ENCODE measurements at places on chromosomes 5 and 9.

GRCh38 chr9:123063177-123063598 is 29.7 kb downstream of the GPR21 start:
- DNase-seq = no peak

DNA sequence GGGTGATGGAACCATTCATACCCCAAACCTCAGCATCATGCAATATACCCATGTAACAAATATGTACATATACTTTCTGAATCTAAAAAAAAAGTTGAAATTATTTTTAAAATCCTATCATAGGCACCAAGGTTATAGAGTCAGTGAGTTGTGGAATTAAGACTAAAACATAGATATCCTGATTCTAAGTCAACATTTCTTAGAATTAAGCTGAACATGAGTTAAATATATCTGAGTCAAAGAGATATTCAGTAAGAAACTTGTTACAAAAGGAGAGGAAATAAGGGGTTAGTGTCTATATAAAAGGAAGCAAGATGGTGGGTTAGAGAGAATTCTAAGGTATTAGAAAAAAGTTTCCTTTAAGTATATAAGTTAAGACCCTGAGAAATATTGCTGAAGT is 89.9 kb downstream of the CCDC192 start:
- DNase-seq = no peak

DNA sequence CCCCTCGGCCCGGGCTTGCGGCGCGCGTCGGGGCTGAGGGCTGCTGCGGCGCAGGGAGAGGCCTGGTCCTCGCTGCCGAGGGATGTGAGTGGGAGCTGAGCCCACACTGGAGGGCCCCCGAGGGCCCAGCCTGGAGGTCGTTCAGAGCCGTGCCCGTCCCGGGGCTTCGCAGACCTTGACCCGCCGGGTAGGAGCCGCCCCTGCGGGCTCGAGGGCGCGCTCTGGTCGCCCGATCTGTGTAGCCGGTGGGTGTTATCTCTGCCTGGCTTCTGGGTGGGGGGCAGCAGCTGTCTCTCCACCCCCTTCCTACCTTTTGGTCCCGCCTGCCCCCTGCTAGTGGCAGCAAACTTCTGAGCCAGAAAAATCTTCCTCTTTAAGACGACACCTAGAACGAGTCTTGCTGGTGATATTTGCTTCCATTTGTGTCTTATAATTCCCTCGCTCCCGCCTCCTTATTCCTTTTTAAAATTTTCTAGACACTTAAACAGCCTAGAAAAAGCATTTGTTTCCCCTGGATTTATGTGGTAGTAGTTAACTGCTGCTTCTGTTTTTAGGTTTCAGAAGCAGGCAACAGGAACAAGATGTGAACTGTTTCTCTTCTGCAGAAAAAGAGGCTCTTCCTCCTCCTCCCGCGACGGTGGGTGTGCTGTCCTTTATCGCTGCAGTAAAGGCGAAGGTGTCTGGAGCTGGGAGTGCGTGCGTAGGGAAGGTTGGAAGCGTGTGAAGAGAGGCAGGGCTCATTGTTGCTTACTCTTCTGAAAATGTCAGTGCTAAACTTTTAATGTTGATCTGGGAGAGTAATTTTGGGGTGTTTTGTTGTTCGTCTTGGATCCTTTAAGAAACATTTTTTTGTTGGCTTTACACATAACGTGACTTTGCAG is 554 bp downstream of the JAK2 start:
- DNase-seq = no peak

- no peak for DNase-seq
These were observed 15.0 kb upstream of the HSPB3 start for GRCh38 chr5:54440456-54440893.

DNA sequence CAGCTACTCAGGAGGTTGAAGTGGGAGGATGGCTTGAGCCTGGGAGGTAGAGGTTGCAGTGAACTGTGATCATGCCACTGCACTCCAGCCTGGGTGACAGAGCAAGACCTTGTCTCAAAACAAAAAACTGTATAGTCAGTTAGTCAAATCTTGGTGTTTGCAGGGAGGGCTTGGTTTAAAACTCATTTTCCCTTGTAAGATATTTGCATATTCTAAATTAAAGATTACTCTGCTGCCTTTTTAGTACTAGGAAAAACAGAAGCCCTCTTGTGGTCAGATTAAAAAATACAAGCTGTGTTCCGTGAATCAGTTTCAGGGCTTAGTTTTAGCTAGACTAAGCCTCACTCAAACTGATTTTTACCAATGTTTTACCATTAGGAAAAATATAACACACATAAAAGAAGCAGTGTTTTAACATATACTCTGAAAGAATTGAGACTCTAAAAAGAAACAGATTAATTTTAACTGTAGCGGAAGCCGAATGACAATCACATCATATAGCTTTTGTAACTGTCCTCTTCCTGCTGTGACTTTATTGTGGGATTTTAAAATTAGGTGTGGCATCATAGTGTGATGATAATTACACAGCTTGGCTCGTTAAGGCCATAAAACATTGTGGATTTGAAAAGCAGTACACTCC is 84.9 kb upstream of the BASP1 start:
- no peak for DNase-seq

DNA sequence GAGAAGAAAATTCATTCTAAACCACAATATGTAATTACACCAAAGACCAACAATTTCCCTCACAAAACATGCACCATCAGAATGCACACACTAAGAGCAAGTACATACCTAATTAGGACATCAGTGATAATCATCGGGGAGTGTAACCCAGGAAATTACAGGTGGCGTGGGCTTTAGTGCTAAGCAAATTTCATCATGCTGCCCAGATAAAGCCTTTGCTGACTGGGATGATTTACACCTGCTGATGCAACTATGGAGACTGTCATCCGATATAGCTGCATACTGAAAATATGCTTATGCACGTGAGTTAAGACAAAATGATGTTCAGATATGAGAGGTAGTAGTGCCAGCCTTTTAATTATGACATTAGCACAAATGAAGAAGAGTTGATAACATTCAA is 123.2 kb downstream of the DCP2 start:
- no peak for DNase-seq

- no peak for DNase-seq
These were observed 128.0 kb downstream of the FANCC start for GRCh38 chr9:95189251-95190098.

DNA sequence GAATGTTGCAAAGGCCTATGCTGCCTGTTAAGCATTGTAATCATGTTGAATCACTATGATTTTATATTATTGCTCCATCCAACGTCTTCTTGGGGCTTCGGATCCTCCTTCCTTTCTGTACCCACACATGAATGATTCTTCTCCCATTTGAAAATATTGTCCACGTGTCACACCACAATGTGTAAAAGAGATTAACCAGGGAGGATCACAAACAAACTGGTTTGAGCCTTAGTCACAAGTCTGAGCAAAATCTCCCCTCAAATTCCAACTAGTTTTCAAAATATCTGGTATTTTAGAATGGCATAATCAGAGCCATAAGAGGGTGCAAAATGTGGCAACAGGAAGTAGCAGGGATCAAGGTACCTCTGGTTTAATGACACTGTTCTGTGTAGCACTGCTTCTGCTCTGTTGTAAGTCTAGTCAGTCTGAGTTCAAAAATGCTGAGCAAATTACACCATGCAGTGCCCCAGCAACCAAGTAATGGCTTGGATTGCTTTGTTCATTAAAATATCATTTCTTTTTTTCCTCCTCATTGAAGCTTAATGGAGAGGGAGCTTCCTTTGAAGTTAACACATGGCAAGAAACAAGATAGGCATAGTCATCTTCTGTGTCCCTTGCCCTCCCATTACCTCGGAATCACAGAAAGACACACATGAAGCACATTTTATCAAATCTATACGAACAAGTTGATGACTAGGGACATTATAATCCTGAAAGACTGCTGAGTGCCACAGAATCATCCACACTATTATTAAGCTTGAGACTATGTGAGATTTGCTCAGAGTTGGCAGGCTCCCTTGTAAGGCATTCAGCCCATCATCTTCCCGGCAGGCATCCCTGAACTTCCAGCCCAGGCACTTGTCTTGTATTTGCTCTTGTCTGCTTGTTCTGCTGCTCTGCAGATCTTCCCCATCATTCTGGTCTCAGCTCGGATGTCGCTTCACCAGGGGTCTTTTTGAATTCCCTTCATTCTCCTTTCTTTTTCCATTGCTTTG is 102.0 kb upstream of the PRLR start:
- no peak for DNase-seq

DNA sequence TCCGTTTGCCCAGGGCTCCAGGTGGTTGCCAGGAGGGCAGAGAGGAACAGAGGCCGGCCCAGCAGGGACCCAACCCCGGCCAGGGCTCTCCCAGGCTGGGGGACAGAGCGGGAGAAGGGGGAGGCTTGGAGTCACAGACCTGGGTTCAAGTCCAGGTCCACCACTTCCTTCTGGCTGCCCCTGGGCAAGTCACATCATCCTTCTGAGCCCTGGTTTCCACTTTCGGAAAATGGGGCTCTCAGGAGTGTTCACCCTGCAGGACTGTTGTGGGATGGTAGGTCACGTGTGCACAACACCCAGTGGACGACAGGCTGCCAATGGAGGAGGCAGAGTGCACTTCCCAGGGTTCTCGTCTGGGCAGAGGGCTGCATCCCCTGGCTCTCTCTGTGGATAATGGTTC is 245.4 kb downstream of the PBX3 start:
- no peak for DNase-seq

- no peak for DNase-seq
These were observed 53.9 kb downstream of the SEMA6A start for GRCh38 chr5:116520771-116521170.

GRCh38 chr9:120846906-120847305 is 4.2 kb upstream of the PSMD5 start:
- no peak for DNase-seq

DNA sequence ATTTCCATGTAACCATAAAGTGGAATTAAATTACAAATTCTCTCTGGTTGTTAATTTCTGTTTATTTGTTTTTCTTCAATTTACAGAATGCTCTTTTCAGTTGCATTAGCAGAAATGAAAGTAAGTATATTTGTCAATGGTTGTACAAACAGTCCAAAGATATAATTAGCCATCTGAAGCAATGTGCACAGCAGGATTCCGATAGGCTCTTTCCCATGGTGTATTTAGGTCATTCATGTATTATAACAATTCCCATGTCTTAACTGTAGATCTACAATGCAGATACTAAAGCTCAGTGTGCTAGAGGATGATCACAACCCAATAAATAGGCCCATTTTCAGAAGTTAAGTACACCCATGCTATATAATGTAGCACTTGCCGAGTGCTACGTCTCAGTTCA is 43.8 kb downstream of the RECK start:
- no peak for DNase-seq

DNA sequence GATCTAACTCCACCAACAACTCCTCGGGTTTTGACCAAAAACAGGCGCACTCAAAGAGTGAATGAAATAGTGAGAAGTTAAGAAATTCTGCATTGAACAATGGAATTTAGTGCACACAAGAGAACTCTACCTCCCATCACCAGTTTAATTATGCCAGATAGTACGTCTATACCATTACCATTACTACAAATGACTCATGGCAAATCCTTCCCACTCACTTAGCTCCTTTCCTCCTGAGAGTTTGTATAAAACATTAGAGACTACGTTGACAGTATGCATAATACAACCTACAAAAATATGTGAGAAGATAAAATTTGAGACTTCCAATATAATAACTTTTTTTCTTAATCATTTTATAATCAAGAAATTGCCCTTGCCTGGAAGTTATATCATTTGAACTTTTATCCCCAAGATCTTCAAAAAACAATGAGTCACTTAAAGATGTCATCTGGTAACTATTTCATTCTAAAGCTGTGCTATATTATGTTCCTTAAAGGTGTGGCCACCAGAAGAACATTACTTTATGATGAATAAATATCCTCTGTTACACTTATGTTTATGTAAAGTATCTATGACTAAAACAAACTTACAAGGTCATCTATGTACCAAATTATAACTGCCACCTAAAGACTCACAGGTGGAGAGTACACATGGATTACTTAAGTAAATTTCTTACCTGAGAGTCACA is 297.9 kb upstream of the PTGER4 start:
- DNase-seq = no peak

GRCh38 chr5:178224403-178224802 is 8.2 kb downstream of the PHYKPL start:
- no peak for DNase-seq

GRCh38 chr5:159181152-159181551 is 28.2 kb downstream of the RNF145 start:
- DNase-seq = no peak

GRCh38 chr9:75146229-75146628 is 57.9 kb downstream of the OSTF1 start:
- no peak for DNase-seq

GRCh38 chr5:123752552-123753179 is 240.7 kb downstream of the CSNK1G3 start:
- DNase-seq = no peak

GRCh38 chr5:148864113-148864841 is 37.9 kb downstream of the ADRB2 start:
- DNase-seq = no peak

GRCh38 chr5:71786337-71787055 is 67.4 kb downstream of the CARTPT start:
- DNase-seq = no peak
